ENCODE measurements at places on chromosomes 13 and 19.

GRCh38 chr19:18503971-18504885, 17.6 kb downstream of the ELL start:
- no peak for DNase-seq

DNA sequence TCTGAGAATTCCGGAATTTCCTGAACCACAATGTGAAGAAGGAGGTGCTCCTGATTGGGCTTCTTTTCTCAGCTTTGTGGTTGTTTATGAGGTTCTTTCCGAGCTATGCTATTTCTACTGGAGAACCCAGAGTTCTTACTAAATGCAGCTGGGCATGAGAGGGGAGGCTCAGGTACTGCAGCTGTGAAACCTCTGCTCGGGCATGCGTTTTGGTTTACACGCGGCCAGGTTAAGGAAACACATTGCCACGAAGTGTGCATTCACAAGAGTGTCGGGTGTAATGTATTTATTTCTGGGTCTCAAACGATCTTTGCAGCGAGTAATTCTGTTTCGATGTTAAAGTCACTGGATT, 661 bp upstream of the MIR17HG start:
- no peak for DNase-seq

- DNase-seq: no peak
These were observed 71.2 kb downstream of the WASF3 start for GRCh38 chr13:26628706-26629105.

- no peak for DNase-seq
These were observed 10.4 kb downstream of the SETDB2 start for GRCh38 chr13:49454388-49455006.

- no peak for DNase-seq
These were observed 50.8 kb downstream of the TSSK6 start for GRCh38 chr19:19464339-19465098.

DNA sequence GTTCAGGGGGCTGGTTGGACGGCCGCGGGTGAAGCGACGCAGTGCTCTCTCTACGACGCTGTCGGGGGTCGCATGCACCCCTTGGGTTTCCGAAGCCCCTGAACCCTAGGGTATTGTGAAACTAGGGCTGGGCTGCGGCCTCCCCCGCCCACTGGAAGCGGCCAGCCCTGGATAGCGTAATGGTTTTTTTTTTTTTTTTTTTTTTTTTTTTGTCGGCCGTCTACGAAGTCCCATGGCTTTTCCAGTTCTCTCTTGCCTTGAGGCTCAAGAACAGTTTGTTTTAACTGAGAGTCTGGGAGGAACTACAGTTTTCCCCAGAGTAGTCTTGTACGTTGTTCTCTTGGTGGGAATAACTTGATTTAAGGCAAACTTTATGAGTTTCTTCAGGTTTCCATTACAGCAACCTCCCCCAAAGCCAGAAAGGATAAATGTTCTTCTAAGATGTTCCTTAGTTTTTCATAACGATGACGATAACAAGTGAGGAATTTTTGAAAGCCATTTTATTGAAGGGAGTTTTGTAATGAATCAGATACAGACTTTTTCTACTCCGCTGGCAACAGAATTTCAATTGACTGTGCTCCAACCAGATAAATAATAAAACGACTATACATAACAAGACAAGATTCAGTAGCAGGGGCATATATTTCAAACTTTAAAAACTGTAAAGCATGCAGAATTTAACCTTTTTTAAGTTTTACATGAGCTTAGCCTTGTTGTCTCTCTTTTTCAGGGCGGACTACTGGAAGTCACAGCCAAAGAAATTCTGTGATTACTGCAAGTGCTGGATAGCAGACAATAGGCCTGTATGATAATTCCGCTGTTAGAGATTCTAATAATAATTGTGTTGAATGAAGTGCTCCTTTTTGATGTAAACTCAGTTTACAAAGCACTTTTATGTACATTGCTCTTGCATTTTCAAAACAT, 867 bp downstream of the WBP4 start:
- no peak for DNase-seq
